ENCODE measurements at places on chromosomes 3 and 15.

GRCh38 chr3:131236421-131236820 is 145.2 kb upstream of the NUDT16 start:
- DNase-seq, result no peak

DNA sequence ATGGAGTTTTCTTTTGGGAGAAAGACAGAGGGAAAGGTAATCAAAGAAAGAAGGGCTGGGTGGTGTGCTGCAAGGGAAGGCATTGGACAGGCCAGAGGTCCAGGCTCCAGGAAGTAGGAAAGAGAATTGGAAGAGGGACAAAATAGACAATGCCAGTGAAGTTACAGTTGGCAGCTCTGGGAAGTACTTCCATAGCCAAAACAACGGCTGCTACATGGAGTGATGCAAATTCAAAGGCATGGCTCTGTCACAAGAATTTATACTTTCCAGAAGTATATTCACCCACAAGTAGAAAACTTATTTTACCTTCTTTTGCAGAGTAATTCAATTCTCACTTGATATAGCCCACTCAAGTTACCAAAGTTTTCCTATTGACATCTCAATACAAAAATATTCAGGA is 191.5 kb downstream of the TNIK start:
- no peak for DNase-seq

DNA sequence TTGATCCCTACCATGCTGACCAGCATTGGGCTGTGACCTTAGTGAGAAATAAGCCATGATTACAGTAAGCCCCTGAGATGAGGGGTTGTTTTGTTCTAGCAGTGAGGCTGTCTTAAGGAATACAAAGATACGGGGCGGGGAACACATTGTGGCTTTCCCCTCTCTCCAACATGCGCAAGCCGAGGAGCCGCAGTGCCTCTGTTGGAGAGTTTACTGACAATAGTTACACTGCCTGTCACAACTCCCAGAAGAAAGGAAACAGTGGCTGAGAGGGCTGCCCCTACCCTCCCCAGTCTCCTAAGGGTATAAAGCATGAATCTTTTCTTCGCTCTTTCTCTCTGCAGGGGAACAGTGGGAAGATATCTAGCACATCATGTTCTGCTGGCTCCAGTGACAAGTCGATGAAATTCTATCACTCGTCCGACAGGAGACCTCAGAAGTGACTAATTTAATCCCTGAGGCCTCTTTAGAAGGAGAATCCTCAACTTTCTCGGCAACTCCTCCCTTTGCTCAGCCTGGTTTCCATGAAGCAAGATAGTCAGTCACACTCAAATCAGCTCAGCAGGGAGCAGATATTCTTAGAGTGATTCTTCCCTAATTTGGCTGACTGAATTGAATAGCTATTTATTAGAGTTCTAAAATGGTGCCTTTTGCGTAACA is 409.0 kb upstream of the PROK2 start:
- DNase-seq, result no peak

DNA sequence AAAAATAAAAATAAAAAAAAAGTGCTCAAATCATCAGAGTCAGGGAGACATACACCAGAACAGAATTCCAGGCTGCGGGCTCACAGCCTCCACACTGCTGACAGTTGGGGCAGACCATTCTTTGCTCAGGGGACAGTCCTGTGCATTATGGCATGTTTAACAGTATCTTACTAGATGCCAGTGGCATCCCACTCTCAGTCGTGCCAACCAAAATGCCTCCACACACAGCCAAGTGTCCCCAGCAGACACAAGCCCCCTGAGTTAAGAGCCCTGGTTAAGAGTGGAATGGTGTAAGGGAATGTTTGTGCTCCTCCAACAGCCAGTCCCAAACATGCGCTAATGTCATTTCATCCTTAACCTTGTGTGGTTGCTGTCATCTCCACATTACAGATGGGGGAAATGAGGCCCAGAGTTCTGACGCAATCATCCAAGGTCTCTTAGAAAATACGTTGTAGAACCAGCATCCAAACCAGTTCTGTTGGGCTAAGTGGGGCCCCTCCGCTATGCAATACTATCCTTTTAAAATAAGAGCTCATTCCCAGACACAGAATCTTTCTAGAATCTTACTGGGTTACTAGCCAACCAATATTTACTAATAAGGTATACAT is 26.0 kb downstream of the CFAP92 start:
- DNase-seq, result no peak

DNA sequence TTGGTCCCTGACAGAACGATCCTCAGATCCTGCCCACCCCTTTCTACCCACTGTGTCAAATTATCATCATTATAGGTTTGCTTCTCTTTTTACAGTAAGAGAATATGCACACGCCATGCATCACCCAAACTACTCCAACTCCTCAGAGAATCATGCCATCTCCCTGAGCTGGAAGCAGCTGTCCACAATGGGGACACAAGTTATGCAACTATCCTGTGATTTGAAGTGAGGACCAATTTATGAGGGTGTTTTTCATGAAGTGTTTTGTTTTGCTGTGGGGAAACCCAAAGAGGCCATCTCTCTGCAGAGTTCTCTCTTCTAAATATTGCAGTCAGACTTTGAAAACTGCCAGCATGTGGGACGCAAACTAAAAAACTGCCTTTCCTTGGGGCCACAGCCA is 35.8 kb upstream of the TNFSF10 start:
- DNase-seq, result no peak

DNA sequence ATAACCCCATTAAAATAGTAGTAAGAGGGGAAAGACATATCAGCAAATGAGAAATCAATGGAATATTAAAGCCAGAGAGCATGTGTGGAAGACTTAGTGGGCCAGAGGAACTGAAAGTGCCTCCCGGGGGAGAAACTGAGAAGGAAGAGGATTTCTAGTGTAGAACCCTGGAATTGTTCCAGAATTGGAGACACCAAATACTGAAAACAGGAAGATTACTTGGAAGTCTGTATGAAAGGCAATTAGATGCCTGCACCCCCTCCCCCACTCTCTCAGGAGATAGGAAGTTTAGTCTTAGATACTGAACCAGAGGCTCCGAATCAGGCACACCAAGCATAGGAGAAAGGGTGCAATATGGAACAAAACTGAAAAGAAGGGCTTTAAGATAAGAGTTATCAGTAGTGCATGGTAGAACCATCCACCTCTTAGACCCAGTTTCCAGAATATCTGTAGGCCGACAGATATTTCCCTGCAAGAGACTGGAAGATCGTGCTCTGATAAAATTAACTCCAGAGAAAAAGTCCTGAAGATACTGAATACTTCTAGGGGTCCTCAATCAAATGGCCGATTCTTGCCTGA is 32.4 kb downstream of the KLHL18 start:
- no peak for DNase-seq

GRCh38 chr3:66922058-66922457 is 76.0 kb upstream of the KBTBD8 start:
- no peak for DNase-seq

DNA sequence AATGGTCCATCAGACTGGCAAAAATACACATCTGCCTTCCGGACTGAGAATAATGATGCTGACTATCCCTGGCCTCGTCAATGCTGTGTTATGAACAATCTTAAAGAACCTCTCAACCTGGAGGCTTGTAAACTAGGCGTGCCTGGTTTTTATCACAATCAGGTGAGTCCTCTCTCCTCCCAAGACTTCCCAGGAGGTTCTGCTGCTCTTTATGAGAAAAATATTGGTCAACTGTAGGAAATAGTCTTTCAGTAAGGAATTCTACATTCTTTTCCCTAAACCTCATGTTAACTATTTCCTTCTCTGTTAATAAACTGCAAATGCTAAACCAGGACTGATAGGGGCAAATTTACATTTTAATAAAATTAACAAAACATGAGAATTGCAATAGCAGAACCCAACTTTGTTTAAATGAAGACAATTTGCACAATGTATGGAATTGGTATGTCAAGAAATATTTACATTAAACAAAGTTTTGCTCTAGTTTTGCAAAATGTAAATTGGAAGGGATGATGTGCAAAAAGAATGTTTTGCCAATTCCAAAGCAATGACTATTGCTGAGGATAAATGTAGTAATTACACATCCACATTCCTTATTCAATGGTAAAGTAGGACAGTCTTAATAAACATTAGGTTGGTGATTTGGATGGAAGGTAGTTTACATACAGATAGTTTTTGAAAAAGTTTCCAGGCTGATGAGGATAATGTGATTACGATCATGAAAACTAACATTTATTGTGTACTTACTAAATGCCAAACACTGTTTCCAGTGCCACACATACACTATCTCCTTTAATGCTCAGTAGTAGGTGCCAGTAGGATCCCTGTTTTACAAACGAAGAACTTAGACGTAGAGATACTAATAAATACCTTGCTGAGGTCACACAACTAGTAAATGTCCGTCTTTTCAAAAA is 21.1 kb downstream of the UPK1B start:
- DNase-seq, result no peak

DNA sequence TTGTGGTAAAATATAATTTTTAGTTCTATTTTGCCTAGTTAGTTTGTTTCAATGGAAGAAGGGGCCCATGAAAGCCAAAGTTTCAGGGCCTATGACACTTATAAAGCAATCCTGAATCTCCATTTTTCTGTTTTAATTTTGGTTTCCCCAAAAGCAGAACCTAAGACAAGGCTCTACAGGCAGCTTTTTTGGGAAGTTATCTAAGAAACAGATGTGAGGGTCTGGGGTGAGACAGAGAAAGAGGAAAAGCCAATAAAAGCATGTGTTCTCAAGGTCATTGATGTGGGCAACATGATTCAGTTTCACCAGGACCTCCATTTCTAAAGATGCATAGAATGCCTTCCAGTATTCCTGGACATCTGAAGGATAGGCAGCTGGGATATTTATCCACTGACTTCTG is 598.5 kb downstream of the PDCD6IP start:
- DNase-seq, result no peak

- DNase-seq, result no peak
These were observed 7.8 kb upstream of the ACSBG1 start for GRCh38 chr15:78242128-78242527.

DNA sequence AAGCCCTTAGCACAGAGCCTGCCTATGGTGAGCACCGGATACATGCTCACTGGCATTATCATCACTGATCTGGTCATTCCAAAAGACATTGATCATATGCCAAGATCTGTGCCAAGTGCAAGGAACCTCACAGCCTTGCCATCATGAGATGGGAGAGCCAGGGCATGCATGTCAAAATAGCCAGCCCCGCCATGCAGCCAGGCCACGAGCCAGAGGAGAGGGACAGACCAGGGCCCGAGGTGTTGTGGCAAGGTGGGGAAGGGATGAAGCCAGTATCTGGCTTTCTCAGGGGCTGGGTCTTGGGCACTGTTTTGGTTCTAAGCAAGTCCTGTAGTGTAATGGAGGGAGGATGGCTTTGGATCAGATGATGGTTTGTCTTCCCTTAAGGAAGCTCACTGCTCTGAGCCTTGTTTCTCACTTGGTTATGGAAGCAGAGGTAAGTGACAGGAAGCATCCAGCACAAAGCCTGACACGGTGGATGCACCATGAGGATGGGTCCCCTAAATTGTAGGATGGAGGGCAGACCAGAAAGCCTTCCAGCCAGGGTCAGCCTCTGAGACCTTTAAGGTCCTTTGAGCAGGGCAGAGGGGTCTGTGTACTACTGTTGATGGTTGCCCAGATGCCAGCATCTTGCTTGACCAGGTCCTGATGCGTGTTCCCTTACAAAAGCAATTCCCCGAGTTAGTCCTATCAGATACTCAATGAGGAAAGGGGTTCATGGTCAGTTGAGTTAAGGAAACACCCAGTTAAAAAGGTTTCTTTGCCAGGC is 247.7 kb upstream of the TLE3 start:
- DNase-seq, result no peak

DNA sequence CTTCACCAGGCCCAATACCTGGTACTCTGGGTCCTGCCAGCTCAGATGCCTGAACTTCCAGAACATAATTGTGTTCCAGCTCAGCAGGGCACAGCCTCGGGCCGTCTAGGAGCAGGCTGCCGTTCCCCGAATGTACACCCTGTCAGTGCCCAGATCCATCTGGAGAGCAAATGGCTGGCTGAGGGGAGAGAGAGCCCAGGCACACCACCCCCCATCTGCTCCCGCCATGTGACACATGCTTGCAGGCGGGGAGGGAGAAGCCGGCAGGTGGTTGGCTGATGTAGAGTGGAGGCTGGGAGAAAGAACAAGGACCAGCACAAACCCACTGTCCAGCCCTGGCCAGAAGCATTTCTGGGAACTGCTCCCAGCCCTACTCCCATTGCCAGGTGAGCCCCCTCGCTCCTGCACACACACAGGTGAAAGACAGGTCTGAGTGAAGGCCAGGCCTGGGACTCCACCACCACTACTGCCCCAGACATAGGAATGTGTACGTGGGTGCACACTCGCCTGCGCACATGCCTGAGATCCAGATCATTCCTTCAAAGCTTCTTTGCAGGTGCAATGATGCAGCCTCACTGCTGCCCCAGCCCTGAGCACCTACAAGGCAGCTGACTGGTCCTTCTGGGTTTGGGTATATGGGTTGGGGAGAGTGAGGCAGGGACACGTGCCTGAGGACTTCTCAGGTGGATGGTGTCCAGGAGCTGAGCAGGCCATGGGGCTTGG is 53.5 kb downstream of the SEMA5B start:
- no peak for DNase-seq

DNA sequence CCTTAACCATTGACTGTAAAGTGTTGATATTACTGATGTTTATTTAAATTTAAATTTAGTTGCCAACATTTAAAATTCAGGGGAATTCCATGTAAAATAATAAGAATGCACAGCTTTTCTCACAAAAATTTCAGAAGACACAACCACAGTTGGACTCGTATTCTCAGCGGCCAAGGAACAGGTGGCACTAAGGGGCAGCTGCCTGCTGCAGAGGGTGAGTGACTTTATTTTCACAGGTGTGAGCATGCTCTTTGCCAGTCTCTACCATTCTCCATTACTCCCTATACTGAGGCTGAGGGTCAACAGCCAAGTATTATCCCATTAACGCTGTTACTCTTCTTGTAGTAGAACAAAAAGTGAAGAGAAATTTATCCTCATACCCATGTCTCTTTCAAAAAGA is 92.1 kb upstream of the GADL1 start:
- DNase-seq, result no peak

GRCh38 chr15:37733628-37734027 is 200.8 kb upstream of the TMCO5A start:
- no peak for DNase-seq

DNA sequence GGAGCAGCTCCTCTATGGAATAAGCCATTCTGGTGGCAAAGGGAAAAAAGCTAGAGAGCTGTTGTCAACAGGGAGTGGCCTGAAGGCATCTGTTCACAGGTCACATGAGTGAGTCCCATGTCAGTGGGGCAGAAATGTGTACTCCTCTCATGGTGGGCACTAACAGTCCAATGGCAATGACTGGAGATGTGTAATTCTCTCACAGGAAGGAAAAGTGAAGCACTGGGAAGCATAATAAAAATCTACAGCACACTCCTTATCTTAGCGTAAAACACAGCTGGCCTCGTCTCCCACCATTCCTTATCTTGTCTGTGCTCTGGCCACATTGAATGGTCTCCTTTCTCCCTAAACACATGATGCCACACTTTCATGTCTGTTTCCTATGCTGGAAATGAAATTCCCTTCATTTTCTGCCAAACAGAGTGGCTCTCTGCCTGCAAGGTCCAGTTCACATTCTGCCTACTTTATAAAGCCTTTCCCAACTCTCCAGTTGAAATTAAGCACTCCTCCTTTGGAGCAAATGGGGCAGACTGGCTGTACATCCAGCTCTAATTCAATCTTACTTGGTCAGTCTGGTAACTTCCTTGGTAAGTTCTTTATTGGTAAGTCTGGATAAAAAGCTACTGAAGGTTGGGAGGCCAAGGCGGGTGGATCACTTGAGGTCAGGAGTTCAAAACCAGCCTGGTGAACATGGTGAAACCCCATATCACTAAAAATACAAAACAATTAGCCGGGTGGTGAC is 139.8 kb downstream of the RPL22L1 start:
- DNase-seq, result no peak

All from stimulated activated CD8-positive, alpha-beta memory T cell treated with anti-CD3 and anti-CD28 coated beads, Interleukin-4, amount 100 ng/mL, for 24 hours (primary cell).